Stimulated activated CD4-positive, alpha-beta T cell treated with anti-CD3 and anti-CD28 coated beads, Interleukin-15, amount 100 ng/mL, for 24 hours (primary cell): ENCODE measurements at places on chromosomes 12 and 14.

DNA sequence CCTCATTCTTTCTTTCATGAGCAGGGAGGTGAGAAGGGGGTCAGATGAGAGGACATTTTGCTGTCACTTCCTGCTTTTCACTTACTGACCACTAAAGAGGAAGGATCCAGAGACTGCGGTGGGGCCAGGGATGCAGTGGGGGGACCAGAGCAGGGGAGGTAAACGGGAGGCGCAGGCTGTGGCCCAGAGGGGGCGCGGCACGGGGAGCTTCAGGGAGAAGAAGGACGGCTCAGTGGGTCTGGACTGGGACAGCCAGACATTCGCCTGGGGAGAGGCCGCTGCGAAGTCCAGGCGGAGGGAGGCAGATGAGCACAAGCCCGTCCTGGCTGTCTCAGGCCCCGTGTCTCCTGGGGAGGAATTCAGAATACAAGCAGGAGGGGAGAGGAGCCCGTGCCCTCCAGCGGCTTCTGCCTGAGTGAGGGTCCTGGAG is 41.2 kb downstream of the SLC6A12 start:
- DNase-seq = no peak

- no peak for DNase-seq
Measured at GRCh38 chr14:101808020-101808641, 46.6 kb downstream of the PPP2R5C start.

DNA sequence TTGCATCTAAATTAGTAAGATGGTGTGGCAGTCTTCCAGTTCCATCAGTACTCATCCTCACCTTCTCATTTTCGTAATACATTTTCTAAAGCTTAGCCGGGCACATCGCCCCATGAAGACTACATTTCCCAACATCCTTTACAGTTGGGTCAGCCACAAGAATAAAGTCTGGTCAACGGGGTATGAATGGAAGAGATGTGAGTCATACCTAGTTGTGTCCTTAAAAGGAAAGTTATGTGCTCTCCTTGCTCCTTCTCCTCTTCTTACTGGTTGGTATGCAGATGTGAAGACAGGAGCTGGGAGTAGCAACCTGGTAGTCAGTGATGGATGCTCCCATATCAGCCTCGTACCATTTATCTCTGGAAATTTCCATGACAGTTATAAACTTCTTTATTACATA is 35.9 kb upstream of the EGLN3 start:
- DNase-seq = no peak

- peak; percentile 54 for DNase-seq
Measured at GRCh38 chr14:72518809-72519377, 375.0 kb downstream of the DPF3 start.

- DNase-seq = no peak
Measured at GRCh38 chr12:26867080-26867479, 34.1 kb upstream of the ITPR2 start.

DNA sequence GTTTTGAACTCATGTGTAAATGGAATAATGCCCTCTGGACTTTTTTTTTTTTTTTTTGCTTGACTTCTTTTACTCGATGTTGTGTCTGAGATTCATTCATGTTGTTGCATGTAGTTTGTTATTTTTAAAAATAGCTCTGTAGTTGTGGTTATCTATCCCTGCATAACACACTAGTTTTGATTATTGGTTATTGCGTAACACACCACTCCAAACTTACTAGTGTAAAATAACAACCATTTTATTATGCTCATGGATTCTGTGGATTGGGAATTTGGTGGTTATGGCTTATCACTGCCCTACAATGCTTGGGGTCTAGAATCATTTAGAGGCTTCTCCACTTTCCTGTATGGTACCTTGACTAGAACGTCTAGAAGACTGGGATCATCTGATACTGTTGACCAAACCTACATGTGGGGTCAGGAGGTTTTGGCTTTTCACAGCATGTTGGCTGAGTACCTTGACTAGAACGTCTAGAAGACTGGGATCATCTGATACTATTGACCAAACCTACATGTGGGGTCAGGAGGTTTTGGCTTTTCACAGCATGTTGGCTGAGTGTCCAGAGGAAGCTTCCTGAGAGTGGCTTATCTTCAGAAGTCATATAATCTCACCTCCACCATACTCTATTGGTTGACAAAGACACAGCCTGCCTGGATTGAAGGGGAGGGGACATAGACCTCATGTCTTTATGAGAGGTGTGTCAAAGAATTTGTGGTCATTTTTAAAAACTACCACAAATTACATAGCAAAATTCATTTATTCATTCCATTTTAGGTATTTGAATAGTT is 11.6 kb downstream of the VRK1 start:
- no peak for DNase-seq

DNA sequence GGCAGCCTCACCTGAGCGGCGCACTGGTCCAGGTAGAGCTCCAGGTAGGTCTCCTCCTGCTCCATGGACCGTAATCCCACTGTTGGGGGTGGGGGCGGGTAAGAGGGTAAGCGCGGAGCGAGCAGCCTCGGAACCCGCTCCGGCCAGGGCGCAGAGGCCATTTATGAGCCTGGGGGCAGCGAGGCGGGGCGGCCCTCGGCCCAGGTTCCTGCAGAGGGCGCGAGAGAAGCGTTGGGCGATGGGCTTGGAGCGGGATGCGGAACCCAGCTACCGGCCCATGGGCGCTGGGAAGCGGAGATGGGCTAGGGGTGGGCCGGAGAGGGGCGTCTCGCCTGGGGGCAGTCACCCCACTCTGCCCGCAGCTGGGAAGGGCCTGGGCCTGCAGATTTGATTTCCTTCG is at the start of gene TBPL2:
Gene TBPL2 (minus strand): TSS at position 232 of the 400 bp plus-strand sequence. CDS start 167 bp downstream, at position 65.
- no peak for DNase-seq

GRCh38 chr14:73462815-73463214 is 4.5 kb upstream of the NUMB start:
- no peak for DNase-seq

- no peak for DNase-seq
Measured at GRCh38 chr12:27252934-27253333, 8.8 kb downstream of the STK38L start.

DNA sequence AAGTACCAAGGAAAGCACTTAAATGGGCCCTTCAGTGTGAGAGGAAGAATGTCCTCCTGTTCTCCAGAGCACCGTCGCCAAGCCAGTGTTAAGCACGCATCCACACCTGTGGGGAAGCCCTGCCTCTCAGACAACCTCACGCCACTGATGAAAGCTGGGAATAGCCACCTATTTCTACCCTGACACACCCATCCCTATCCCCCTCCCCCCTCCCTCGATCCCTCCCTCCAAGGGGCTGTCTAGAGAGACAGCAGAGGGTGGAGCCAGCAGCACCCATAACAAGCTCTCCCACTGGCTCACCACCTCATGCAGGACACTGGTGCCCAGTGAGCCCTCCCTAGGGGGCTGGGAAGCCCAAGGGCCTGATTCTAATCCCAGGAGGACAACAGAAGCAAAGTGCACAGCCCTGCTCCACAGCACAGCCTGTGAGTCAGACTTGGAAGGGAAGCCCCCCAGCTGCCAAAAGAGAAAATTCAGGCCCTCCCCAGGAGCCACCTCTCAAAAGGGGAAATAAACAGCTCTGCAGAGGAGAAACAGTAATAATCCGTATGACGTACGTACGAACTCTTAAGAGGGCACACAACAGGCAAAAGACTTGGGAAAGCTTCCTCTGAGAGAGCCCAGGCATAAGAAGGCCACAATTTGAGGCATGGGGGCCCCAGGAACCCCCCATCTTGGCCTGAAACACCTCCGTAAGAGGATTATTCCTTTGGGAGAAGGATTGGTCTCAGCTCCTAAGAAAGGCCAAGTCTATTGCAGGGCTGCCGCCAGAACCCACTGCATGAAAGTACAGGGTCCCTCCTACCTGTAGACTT is 7.8 kb downstream of the PITPNM2 start:
- no peak for DNase-seq

- no peak for DNase-seq
Measured at GRCh38 chr14:44149597-44149996, 357.5 kb downstream of the FSCB start.

DNA sequence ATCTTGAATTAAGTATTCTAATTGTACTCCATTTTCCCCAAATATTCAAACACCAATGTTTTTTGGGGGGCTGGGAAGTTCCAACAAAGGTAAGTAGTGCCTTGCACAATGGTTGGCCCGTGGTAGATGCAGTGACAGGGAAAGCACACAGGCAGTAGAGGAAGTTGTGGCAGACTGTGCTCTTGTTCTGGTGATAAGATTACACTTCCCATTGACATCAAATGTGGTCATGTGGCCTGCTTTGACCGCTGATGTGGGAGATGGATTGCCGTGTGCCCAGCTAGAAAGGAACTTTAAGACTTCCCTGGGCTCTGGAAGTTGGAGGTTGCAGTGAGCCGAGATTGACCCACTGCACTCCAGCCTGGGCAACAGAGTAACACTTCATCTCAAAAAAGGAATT is 223.8 kb downstream of the VRK1 start:
- no peak for DNase-seq

DNA sequence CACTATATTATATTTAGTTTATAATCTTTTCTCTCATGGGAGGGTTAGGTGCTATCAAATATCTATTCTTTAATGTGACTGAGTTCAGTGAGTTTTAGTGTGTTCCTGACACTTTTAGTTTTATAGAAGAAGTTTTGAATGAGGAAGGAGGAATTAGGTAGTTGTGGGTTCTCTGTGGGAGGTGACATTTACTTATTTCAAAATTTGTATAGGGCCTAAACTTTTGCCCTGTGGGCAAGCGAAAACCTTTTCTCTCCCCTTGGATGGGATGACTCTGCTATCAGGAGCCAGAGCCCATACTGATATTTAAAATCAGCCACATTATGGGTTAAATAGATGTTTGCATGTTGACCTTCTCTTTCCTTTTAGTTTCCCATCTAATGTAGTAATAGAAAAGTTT is 43.6 kb downstream of the SPATS2 start:
- no peak for DNase-seq

DNA sequence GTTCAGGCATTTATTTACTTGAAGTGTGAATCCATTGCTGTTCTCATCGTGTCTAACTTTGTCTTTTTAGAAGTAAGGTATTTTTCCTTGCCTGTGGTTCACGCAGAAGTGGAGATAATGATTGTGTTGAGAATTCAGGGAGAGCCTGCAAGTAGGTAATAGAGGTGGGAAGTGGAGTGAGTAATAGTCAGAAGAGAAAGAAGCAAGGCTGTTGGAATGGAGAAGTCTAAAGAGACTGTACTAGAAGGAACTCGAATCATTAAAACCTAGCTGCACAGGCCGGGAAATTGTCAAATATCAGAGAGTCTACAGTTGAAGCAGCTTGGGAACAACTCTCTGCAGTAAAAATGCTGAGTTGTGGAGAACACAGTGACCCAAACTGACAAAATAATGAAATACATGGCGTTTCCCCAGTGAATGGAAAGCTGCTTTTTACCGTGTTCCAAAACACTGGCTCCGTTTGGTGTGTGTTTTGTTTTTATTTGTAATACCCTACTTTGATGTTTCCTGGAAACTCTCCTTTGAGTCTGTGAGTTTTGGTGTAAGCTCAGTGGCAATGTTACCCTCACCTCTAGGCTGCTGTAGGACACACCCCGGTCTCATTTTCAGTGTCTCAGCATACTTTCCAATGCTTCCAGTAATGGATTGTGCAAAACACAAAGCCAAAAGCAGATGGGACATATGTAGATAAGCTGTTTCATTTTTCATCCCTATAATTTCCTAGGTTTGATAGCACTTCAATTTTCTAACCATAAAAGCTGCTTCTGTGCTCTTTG is 146.6 kb downstream of the CRADD start:
- no peak for DNase-seq

GRCh38 chr14:20989787-20990600 is at the start of gene METTL17:
METTL17 (plus strand) TSS chr14:20989980; CDS start chr14:20990003, 23 bp downstream.
- peak; percentile 92 for DNase-seq

GRCh38 chr14:81070511-81070910 is 115.1 kb downstream of the TSHR start:
- DNase-seq = no peak

GRCh38 chr14:82313889-82314288 is 780.2 kb upstream of the SEL1L start:
- DNase-seq = no peak

- peak; percentile 21 for DNase-seq
Measured at GRCh38 chr14:23351681-23352505, 794 bp downstream of the SLC22A17 start.

DNA sequence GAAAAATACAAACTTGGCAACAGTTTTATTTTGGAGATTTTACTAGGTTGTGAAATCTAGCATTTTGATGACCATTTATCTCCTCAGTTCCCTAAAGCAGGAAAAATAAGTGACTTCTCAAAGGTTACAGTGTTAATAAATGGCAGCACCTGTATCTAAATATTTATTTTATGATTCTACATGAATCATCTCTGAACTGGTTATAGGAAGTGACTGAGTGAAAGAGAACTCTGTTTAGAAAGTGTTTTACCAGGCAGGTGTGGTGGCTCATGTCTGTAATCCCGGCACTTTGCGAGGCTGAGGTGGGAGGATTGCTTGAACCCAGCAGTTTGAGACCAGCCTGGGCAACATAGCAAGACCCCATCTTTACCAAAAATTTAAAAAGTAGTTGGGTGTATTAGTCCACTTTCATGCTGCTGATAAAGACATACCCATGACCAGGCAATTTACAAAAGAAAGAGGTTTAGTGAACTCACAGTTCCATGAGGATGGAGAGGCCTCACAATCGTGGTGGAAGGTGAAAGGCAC is 26.3 kb downstream of the MIPOL1 start:
- no peak for DNase-seq

- DNase-seq = no peak
Measured at GRCh38 chr12:68038650-68039049, 49.4 kb downstream of the IFNG-AS1 start.

DNA sequence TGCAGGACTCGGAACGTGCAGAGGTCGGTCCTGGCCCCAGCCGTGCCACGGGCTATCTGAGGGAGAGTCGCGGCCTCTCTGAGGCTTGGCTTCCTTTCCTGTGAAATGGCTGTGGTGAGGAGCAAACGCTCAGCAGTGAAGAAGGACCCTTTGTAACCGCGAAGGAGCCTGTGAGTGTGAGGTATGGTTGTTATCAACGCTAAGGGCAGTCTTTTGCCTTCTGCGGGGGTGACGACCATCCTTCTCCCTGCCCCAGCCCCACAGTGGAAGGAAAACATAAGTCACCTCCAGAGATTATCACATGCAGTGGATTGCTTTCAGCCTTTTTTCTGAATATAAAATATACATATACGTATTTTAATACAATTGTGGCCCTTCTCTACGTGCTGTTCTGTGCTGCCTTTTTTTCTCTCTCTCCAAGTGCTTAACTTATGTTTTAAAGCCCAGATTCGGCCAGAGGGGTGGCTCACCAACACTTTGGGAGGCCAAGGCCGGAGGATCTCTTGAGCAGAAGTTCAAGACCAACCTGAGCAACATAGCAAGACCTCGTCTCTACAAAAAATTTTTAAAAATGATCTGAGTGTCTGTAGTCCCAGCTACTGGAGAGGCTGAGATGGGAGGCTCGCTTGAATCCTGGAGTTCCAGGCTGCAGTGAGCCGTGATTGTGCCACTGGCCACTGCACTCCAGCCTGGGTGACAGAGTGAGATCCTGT is 17.4 kb downstream of the TAMALIN start:
- no peak for DNase-seq

DNA sequence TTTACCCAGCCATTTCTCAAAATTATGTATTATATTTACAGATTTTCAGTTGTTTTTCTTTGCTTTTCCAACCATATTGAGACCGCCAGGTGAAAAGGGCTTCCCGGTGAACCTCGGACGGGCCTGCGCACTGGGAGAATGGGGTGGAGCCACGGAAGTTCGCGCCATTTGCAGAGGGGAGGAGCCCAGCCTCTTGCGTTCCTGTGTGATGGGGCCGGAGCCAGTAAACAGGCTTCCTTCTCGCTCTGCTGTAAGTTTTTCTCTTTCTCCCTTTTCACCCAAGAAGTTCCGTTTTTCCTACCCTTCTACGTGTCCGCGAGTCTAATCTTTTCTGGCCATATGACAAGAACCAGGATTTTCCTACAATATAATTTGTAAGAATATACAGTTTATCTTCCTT is 1108.8 kb upstream of the SEL1L start:
- DNase-seq = no peak
